Epithelial cell of esophagus (primary cell): ENCODE measurements at places on chromosomes 2 and 18.
A peak's percentile ranks its signal among the peaks of the same experiment; 100 is the strongest.

DNA sequence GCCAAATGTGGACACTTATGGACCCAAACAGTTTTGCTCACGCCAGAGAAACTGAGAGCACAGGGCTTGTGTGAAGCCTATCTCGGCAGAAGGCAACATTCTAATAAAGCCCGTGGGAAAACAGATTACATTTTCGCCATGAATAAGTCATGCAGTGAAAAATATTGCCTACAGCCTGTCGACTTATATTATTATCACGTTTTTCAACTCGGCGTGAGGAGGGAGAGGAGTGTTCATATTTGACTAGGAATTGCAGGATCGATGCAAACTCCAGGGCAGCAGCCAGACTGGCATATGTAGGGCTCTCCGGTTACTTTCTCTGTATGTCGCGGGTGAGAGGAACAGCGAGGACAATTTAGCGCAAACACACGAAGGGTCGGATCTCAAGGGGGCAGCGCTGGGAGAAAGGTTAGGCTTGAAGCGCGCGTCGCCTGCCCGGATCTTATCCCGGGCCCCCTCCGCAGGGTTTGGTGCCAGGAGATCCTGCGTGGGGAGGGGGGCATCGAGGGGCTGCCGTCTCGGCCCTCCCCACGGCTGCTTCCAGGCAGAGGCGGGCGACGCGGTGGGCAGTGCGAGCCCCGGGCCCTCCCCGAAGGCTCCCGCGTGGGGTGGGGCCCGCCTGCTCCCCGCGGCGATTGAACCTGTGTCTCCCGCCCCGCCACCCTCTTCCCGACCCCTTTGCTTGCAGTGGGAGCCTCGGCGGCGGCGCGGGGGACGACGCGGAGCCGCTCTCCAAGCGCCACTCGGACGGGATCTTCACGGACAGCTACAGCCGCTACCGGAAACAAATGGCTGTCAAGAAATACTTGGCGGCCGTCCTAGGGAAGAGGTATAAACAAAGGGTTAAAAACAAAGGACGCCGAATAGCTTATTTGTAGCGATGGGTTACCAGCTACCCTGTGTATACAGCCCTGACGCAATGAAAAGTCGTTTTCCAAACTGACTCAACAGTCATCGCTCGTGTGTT lies 4.4 kb downstream of the ADCYAP1 start:
- DNase-seq: no peak

DNA sequence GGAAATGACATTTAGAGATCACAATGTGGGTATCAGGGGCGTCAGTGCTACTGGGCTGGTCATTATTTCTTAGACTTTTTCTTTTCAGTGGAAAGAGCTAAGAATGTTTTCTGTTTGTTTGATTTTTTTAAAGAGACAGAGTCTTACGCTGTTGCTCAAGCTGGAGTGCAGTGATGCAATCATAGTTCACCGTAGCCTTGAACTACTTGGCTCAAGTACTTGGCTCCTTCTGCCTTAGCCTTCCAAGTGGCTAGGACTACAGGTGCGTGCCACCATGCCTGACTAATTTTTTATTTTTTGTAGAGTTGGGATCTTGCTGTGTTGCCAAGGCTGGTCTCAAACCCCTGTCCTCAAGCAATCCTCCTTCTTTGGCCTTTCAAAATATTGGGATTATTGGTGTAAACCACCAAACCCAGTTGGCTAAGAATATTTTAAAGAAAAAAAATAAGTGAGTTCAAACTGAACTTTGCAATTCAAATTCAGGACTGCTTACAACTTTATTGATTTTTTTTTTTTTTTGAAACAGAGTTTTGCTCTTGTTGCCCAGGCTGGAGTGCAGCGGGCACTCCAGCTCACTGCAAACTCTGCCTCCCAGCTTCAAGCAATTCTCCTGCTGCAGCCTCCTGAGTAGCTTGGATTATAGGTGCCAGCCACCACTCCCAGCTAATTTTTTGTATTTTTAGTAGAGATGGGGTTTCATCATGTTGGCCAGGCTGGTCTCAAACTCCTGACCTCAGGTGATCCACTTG lies 154.2 kb downstream of the MIB1 start:
- peak; percentile 50 for DNase-seq

DNA sequence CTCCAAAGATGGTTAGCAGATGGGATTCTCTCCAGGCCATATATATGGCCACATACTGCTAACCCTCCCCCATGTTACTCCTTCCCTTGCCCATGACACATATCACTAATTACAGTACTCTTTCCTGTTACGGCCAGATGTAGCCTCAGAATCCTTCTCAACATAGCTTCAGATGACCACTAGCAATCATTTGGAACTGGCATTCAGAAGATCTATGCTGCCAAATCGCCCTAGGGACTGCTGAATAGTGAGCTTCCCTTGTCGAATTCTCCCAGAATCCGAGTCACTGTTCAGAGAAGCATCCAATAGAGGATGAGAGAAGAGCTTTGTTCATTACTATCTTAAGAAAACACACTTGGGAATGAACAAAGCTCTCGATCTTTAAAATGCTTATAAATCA lies 121.2 kb upstream of the TANK start:
- no peak for DNase-seq

DNA sequence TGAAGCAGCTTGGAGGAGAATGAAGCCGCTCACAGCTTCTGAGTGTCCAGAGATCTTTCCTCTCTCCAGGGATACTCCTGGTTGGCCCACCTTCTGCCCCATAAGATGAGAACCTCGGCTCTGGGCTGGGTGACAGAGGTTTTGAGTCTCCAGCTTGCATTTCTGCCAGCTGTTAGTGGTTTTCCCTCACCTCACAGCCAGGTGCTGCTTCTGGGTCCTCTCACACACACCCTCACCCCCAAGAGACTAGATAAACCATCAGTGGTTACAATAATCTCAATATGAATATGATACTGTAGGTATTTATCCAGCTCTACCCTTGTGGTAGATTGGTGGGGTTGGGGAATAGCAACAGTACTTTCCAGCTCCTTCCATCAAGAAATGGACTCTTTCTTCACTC lies 161.7 kb upstream of the SIX3 start:
- no peak for DNase-seq

DNA sequence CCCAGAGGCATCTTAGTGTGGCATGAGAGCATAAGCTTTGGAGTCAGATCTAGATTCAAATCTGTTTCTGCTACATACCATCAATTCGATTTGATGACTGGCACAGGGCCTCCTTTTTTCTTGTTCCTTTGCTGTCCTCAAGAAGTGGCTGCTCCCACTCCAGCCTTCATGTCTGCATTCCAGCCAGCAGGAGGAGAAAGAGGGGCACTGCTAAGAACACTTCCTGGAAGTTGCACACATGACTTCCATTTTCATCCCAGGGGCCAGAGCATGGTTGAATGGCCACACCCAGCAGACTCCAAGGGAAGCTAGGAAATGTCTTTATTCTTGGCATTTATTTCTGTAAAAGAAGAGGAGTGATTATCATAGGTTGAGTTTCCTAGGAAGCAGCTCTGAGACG lies 50.4 kb downstream of the EML6 start:
- DNase-seq: no peak
